ENCODE measurements at places on chromosomes 3 and 15.

DNA sequence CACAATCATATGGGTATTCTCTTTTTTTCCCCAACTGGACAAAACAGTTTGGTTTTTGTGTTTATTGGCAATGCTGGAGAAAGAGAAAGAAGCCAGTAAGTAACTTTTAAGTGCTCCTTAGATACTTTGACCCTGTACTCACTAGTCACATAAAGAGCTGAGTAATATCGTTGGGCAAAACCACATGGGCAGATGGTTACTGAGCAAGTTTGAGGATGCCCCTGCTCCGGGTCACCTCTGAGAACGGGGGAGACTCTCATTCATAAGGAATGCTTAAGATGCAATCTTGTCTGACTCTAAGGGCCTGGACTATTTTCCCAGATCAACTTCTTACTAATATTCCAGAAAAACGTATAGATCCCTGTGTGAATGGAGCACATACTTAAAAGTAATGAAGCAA is 106.4 kb upstream of the SLC2A2 start:
- DNase-seq, result peak; percentile 22

DNA sequence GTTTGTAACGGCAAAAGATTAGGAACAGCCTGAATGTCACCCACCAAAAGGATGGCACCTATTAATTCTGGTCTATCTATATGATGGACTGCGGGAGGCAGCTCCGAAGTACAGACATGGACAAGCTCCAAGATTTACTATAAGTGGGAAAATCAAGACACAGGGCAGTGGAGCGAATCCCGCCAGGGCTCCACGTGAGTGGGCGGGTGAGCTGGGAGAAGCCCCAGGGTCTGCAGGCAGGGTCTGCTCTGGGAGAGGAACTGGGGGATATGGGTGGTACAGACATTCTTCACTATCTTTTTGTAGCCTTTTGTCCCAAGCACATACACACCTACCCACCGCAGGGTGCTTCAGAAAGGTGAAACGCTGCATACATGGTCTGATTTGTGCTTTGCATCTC is 38.2 kb upstream of the SPTBN5 start:
- no peak for DNase-seq

DNA sequence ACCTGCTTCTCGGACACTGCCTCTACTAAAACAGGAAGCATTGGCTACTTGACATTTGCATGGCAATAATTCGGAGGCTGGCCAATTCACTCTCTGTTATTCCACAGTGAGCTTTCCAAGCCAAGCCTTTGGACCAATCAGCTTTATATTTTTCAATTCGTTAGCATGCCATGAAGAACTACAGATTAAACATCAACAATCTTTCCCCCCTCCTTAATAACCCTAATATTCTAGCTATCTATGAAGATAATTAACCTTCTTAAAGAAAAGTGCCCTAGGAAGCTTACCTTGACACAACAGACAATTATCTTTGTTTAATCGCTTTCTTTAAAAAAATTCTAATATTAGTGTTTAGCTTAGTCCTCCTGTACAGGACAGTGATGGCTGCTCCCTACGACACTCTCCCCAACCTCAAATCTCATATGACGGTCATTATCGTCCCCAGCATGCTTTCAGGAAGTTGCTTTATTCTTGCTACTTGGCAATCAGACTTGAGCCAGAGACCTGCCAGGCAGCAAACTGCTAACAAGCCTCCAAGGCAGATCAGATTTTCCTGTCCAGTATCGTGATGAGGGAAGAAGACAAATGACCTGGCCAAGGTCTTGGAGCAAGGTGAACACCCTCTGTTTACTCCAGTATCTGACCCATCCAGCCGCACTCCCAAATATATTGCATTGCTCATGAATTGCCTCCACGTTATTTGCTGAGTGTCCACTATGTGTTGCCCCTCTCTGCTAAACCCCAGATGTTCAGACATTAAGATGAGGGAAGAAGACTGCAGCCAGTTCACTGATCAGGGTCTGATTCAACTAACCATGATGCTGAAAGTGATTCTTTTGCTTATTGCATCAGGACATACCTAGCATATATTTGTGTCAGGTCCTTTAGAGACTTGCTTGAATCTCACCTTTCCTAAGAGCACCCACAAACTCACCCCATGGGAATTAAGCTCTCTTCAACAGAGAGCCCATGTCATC is 68.1 kb upstream of the LPP start:
- no peak for DNase-seq

DNA sequence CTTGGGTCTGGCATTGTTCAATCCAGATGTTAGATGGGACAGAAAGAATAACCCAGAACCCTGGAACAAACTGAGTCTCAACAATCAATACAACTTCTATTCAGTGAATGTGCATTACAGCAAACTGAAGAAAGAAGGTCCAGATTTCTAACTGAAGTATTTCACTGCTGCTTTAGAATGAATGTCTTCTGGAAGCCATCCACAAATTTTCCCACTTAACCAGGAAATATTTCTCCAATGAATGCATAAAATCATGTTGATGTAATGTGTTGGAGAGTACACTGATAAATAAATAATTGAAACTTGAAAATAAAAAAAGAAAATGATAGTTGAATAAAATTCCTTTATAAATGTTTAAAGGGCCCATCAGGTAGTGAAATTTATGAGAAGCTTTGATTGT is 658.6 kb downstream of the ZBBX start:
- DNase-seq, result no peak

GRCh38 chr3:198032039-198032936 is 72.3 kb downstream of the LMLN start:
- DNase-seq, result no peak

GRCh38 chr3:52763466-52763865 is 7.3 kb downstream of the NEK4 start:
- no peak for DNase-seq

GRCh38 chr3:46646700-46647099 is 34.4 kb downstream of the FAM240A start:
- no peak for DNase-seq

DNA sequence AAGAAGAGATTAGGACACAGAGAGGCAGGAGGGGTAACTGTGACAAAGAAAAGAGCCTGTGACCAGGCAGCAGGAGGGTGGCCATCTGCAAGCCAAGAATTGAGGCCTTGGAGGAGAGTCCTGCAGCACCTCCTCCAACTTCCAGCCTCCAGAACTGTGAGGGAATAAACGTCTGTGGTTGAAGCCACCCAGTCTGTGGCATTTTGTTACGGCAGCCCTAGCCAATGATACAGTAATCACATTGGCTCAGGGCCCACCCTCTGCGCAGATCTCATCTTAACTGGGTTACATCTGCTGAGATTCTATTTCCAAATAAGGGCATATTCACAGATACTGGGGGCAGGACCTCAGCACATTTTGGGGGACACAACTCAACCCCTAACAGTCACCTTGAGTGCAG is 11.3 kb downstream of the SELENOS start:
- DNase-seq, result peak; percentile 56

DNA sequence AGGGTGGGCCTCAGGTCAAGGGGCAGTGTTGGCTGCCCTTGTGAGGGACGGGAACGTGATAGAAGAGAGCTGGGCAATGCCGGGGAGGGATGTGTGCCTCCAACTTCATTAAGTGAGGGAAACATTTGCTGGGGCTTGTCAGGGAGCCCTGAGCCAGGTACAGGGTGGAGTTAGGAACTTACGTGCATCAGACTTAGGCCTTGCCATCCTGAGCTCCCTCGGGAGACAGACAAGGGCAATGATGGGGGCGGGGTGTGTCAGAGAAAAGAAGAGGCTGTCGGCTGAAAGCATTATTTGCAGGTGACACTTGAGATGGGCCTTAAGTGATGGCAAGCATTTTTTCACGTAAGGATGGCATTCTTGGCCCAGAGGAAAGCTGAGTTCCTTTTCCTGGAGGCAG is 1.6 kb downstream of the FAM131A start:
- DNase-seq, result no peak

DNA sequence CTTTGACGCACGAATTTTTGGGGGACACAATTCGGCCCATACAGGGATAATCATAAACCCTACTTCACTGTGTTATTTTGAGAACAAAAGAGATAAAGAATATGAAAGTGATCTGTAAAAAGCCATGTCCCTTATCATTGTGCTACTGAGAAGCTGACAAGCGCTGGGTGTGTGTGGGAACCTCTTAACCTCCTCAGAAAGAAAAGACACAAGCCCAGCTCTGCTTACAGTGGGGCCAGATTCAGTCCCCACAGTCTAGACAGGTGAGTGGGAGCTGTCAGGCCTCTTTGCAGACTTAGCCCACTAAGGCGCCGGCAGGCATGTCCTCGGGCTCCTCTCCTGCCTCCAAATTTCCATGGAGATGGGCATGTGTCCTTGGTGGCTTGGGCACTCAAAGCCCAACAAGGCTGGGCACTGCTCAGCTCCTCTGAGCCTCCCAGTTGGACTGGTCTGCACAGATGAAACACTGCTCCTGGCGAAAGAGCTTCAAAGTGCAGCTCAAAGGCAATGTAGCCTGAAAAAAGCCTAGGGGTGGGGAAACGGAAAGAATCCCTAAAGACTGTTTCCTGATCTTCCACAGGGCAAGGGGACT is 64.4 kb upstream of the ETV5 start:
- no peak for DNase-seq

DNA sequence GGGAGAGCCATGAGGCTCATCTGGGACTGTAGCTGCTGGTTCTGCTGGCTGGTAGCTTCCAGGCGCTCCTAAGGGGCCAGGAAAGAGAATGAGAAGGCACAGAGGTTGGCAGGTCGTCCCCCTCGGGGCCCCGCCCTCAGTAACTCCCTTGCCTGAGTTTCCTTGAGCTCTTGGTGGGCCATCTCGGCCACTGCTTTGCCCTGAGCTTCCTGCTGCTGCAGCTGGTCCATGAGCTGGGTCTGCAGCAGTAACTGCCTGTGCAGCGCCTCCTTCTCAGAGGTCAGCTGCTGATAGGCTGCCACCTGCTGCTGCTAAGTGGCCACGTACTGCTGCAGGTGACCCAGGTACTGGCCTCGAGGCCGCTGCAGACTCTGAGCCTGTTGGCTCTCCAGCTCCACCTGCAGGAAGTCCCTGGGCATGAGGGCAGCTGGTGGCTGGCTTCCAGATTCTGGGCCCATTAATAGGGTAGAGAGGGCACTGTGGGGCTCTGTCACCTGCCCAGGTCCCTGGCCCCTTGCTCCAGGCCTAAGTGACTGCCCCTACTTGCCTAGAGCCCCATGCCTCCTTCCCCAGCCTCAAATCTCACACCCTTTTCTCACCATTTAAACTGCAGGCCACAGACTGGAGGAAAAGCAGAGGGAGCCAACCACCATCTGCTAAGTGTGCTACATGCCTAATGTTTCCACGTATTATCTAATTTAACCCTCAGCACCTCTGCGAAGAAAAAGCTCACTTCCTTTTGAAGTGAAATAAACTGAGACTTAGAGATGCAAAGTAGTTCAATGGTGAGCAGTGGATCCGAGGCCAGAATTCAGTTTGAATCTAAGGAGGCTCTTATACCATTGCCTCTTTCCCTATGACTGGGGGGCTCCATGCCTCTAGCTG is 10.8 kb upstream of the VPS33B start:
- DNase-seq, result no peak

DNA sequence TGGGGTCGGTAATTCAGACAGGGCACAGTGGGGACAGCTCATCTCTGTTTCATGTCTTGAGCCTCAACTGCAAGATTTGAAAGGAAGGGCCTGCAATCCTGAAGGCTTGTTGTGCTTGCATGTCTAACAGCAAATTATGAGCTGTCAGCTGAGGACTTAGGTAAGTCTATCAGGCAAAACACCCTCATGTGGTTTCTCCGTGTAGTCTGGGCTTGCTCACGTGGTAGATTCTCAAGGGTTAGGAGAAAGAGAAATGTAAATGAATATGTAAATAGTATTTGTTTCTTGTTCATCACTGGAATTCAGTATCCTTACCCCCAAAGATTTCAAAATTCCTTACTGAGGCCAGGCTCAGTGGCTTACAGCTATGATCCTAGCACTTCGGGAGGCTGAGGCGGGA is 30.1 kb upstream of the HYKK start:
- DNase-seq, result no peak

- DNase-seq, result no peak
These were observed 11.2 kb upstream of the CHCHD6 start for GRCh38 chr3:126692858-126693257.

- DNase-seq, result no peak
These were observed 145.3 kb upstream of the DPH6 start for GRCh38 chr15:35691173-35691761.

DNA sequence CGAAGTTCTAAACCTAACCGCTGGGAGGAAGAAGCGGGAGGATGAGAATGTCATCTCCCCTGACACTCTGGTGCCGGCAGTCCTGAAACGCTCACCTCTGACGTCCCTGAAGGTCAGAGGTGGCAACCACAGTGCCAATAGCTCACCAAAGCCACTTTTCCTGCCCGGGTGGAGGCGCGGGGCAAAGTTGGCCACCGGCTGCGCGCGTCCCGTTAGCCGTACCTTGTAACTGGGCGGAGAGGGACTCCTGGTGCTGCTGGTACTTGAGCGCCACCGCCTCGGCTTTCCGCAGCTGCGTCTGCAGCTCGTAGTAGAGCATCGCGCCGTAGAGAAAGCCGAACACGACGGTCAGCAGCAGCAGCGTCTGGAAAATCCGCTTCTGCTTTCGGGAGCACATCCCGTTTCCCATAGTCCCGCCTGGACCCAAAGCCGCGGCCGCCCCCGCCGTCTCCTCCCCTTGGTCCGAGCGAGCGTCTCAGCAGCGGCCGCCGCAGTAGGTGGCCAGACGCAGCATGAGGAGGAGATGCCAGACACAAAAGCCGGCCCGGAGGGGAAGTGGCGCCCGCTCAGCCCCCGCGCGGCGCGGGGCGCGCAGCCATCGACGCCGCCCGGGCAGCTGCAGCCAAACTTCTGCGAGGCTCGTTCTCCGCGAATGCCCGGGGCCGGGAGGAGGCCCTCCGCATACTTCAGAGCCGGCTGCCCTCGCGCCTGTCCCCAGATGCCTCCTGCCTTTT is 680 bp downstream of the GOLIM4 start:
- DNase-seq, result peak; percentile 87

GRCh38 chr3:105618556-105618955 is 250.3 kb downstream of the CBLB start:
- no peak for DNase-seq

DNA sequence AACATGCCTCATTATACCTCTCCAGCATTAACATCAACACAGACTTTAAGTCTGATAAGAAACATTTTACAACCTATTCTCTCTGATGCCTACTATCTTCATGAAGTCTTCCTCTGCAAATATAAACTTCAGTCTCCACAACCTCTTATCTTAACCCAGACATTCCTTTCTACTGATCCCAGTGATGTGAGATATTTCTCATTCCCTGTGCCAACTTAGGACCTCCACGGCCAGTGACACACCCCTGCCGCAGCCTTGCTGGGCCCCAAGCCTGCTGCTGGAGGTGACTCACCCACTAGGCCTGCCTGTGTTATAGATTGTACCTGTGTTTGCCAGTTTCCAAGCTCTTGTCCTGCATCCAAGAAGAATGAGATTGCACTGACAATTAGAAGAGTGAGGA is 734.5 kb upstream of the CADM2 start:
- DNase-seq, result peak; percentile 29

- DNase-seq, result no peak
These were observed 252.3 kb downstream of the PTPRG start for GRCh38 chr3:61813636-61814035.

- DNase-seq, result no peak
These were observed 731.6 kb downstream of the NAALADL2 start for GRCh38 chr3:175590745-175591144.

- DNase-seq, result peak; percentile 89
These were observed 234.1 kb downstream of the CACNA2D3 start for GRCh38 chr3:54356261-54357045.

Measured in MG63 (cell line).